ENCODE measurements at places on chromosomes 1 and 21.

DNA sequence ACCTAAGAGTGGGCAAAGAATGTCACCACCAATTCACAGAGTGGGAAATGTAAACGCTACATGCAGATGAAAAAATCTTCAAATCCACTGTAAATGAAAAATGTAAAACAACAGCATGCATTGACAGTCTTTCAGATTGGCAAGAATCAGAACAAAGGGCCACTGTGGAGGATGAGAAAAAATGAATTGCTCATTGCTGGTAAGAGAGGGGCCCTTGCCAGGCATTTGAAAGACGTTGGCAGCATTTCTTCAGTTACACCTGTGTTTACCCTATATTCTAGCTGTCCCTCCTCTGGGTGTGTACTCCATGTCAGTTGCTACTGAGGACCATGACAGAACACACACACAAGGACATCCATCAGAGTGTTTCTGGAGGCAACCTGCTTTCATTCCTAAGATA lies 25.8 kb upstream of the AADACL3 start:
- DNase-seq = no peak

DNA sequence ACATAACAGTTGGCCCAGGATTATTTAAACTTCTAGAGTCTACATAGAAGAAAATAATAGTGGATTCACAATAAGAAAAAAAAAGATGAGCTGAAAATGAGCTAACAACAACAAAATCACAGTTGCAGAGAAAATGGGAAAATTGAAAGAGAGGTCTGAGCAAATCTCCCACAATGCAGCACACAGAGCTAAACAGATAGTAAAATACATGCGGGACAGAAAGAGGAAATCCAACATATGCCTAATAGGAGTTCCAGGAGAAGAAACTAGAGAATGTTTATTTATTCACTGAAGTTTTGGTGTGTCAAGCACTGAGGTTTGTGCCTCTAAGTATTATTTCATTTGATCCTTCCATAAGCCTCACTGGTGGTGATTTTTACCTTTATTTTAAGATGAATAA lies 45.5 kb upstream of the CACHD1 start:
- no peak for DNase-seq

DNA sequence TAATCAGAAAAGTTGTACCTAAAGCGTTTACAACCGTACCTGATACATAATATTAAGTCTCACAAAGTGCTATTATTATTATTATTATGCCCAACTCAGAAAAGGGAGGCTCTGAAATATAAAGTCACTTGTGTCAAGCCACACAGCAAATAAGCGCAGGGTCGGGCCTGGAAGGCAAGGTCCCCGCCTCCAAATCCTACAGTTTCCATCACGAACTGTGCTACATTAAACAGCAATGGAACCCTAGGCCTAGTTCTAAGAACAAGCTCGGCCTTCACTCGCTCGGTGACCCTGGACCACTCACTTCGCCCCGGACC lies 549 bp downstream of the PARS2 start:
- DNase-seq = peak; percentile 29

GRCh38 chr21:39263372-39263771 lies 50.1 kb downstream of the BRWD1 start:
- no peak for DNase-seq

DNA sequence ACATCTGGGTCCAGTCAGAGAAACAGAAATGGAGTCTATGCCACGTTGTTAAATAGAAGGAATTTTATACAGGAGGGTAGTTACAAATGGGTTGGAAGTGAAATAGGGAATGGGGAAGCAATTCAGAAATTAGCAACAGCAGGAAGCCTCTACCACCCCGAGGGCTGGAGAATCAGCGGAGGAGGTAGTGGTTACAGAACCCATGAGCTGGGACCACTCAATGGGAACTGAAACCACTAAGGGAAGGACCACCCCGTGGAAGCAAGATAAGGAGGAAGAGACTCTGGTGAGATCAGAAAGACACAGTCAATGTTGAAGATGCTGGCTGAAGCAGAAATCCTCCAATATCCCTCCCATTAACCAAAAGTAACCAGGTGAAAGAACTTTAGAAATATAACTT lies 15.5 kb upstream of the MAST2 start:
- no peak for DNase-seq
